Amniotic epithelial cell (primary cell): ENCODE measurements at places on chromosomes 7 and 10.

- no peak for DNase-seq
Observed at GRCh38 chr10:118547282-118547681, 48.2 kb downstream of the PRLHR start.

DNA sequence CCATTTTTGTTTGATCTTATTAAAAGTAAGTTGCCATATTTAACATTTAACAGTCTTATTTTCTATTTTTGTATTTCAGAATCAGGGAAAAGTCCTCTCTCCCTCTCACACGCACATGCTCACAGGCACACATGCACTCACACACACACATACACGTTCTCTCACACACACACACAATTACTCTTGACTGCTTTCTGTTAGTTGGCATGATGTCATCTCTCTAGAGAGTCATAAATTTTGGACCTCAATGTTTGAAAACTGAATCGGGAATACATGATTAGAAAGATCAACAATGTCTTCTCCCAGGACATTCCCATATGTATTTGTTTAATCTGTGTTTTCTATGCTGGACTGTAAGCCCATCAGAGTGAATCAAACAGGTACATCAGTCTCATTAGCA is 165.7 kb upstream of the AHR start:
- no peak for DNase-seq

GRCh38 chr7:2116989-2117591 is 115.7 kb downstream of the MAD1L1 start:
- DNase-seq = peak; percentile 49

DNA sequence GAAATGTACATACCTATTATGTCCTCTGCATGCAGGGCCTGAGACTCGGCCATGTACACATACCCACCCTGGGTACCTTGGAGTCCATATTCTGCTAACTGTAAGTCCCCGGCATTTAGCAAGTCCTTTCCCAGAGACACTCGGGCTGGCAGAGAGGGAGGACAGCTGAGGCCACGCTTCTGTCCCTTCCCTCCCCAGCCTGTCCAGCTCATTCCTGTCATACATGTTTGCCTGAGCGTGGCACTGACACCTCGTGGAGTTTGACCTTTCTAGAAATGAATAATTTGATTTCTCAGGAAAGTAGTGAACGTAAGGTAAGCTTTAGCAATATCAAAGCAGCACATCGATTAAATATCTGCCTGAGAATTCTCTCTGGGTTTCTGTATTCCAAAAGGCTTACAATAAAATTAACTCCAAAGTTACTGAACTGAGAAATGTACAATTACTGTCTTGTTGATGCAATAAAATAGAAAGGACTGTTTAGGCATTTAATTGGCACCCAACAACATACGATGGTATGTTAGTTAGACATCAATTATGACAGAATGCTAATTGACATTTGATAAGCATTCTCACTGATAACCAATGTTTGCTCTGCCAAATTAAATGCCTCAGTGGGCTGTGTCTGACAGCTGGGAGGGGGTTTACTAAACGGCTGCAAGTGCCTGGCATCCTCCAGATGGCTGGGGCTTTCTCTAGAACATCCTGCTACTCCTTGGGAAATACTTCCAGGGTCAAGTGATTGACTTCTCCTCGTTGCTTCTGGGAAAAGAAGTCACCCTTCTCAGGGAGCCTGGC is 221.2 kb downstream of the CCSER2 start:
- DNase-seq = no peak

DNA sequence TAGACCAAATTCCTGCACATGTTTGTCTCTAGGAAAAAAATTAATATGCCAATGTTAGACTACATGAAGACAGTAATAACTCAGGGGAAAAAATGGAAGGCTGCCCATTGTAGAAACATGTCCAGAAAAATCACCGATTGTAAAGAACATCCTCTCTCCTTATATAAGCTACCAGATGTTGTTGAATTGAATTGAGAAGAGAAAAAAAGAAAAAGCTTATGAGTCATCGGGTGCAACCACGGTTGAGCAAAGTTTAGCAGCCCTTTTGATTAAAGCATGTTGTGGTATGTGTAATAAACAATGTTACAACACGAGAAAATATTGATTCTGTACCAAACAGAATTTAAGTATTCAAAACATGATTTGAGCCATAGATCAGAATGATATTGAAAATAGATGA is 102.3 kb upstream of the ARHGAP21 start:
- DNase-seq = peak; percentile 88

GRCh38 chr10:124381011-124381611 is 37.6 kb downstream of the OAT start:
- DNase-seq = peak; percentile 57

- DNase-seq = no peak
Observed at GRCh38 chr7:8229927-8230326, 32.0 kb downstream of the ICA1 start.

GRCh38 chr10:74953214-74953613 is 126.8 kb downstream of the KAT6B start:
- no peak for DNase-seq

DNA sequence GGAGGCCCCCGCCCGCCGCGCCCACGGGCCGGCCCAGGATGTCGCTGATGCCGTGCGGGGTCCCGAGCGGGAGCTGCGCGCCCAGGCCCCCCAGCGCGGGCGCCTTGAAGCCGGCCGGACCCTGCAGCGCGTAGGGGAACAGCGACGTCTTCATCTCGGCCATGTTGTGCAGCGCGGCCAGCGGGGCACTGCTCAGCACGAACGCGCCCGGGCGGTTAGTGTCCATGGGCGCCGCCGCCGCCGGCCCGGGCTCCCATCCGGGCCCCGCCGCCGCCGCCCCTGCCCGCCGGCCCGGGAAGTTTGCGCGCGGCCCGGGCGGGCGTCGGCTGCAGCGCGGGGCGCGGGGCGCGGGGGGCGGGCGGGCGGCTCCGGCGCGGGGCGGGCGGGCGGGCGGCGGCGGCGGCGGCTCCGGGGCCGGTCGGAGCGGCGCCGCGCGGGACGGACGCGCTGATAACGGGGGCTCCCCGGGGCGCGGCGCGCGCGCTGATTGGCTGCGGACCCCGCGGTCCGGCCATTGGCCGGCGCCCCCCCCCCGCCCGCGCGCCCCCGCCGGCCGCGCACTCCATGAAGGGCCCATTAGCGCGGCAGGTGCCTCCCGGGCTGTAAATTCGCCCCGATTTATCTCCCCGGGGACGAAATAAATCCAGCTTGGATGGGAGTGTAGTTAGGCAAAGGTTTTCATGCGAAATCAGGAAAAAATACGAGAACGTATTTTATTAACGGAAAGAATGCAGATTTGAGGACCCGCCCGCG is at the start of gene NKX6-2:
TSS of gene NKX6-2 (minus strand) at position 425 of the 753 bp plus-strand sequence. CDS start at position 226, 199 bp downstream.
- DNase-seq = no peak

DNA sequence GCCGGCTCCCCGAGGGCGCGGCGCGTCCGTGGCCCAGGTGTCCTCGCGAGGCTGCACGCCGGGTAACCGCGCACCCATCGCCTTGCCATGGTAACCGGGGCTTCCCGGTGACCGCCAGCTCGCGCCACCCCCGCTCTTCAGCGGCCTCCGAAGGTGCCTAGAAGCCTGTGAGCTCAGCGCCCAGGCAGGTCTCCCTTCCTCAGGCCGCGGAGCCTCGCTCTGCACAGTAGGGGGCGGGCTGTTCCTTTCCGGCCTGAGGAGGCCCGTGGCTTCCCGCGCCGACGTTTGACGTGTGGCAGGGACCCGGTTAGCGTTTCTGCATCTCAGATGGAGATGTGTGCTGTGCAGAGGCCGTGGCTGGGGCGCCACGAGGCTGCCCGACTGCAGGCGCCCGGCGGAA is 117.1 kb downstream of the DYNC2I1 start:
- no peak for DNase-seq

DNA sequence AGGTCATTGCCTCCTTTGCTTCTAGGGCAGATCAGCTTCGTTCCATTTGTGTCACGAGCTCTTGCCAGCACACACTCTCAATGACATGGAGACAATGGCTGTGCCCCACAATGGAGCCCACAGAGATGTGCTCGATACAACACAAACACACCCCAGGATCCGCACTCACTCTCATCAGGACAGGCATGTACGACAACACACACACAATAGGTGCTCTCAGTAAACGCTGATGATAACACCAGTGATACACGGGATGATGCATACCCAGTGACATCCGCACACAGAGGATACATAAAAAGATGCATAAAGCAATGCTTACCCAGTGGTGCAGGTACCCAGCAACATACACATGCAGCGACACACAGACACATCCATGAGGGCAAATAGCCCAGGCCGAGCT is 61.2 kb upstream of the LBX1 start:
- DNase-seq = no peak

DNA sequence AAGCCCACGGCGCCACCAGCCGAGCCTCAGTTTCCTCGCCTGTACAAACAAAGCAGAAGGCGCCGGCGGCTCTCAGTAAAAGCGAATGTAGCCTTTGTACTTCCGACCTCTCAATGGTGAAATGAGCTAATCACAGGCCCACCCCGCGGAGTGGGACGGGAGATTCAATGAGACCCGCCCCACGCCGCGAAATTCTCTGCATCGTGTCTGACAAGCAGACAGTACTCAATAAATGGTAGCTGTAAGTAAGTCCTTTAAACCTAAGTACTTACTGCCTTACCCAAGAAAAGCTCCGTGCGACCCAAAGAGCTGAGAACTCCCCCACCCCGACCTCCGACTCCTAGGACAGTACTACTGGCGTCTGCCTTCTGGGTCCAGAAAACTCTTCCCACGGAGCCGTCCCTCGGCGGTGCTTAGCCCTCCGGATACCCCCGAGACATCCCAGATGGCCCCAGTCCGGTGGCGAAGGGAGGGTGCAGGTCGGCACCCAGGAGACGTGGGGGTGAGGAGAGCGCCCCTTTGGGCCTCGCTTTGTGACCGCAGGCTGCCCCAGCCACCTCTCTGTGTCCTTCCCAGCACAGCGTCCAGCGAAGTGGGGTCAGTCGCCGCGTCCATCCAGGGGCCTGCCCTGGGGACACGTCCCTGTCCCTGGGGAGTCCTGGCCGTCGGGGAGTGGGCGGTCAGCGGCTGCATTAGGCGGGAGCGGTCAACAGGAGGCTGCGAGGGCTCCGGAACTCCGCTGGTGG is 972 bp upstream of the CXCL12 start:
- DNase-seq = peak; percentile 27

- no peak for DNase-seq
Observed at GRCh38 chr10:31583293-31583692, 264.3 kb downstream of the ZEB1 start.

DNA sequence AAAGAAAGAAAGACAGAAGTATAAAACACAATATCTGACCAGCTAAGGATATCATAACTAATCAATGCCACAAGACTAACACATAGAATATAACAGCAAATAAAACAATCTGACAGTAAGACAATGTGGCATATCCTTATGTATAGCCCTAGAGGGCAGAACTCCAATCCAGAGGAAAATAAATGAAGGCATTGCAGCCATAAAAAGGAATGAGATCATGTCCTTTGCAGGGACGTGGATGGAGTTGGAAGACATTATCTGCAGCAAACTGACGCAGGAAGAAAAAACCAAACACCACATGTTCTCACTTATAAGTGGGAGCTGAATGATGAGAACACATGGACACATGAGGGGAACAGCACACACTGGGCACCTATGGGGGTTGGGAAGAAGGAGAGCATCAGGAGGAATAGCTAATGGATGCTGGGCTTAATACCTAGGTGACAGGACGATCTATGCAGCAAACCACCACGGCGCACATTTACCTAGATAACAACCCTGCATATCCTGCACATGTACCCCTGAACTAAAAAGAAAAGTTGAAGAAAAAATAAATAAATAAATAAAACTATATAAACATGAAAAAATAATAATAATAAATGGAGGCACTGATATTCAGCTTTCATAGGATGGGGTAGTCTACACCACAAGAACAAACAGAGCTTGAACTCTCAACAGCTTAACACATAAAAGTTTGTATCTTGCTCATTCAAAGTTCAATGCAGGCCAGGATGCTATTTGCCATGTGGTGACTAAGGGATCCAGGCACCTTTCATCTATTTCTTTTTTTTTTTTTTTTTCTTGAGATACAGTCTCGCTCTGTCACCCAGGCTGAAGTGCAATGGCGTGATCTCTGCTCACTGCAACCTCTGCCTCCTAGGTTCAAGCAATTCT is 66.1 kb upstream of the KAT6B start:
- DNase-seq = no peak

GRCh38 chr7:151038951-151039849 is 9.1 kb upstream of the ASIC3 start:
- peak; percentile 87 for DNase-seq
